ENCODE measurements at places on chromosomes 1 and 21. TPM values are rescaled to one million over a fixed set of nuclear protein-coding genes. Genes with fewer than 3 reads are reported as not detected.
A peak's percentile ranks its signal among the peaks of the same experiment; 100 is the strongest.

DNA sequence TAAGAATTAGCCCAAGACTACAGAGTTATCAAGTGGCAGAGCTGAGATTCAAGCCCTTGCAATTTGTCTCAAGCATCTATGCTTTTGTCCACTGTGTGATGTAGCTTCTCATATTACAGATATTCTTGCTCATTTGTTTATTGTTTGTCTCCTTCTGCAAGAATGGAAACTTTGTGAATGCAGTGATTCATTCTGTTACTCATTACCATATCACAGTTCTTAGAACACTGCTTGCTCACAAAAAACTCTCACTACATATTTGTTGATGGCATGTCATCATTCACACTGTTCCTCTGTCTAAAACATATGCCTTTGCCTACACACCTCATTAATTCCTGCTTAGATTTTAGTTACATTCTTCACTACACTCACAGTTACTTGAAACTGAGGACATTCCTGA, 1198.9 kb downstream of the PLA2G4A start:
- H3K27ac ChIP-seq = no peak overlapping the region
- H3K36me3 ChIP-seq = no peaks in the 10 kb centered on the region
- peak; percentile 97 for DNase-seq
- H3K4me1 ChIP-seq = peaks cover 4% of the 10 kb centered on the region

DNA sequence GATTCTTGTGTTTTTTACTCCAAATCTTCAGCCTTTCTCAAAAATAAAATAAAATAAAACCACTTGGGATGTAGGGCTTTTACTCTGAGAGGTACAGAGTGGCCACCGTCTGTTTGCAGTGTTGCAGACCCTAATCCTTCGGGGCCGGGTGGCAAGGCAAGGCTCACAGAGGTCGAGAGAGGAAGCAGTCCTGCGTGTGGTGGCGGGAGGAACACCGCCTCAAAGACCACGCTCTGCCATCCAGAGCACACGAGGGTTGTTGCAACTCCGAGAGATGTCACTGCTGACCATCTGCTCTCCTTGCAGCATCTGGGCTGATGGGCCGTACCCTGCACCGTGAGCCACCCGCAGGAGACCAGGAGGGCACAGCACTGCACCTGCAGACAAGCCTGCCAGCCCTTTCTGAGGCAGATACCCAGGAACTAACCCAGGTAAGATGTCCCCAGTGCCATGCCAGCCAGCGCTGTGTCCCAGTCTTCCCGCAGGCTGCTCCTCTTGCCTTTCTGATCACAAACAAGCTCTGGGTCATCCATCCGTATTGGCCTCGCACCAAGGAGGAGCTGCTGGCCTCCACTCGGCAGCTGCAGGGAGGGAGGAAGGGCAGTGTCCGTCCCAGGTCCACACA, 31.5 kb downstream of the SNAP47 start:
- H3K4me1 ChIP-seq = peaks cover 13% of the 10 kb centered on the region
- no peak for DNase-seq
- no peak overlapping the region for H3K27ac ChIP-seq
- H3K27me3 ChIP-seq = no peaks in the 10 kb centered on the region
- H3K36me3 ChIP-seq = peaks cover 32% of the 10 kb centered on the region

DNA sequence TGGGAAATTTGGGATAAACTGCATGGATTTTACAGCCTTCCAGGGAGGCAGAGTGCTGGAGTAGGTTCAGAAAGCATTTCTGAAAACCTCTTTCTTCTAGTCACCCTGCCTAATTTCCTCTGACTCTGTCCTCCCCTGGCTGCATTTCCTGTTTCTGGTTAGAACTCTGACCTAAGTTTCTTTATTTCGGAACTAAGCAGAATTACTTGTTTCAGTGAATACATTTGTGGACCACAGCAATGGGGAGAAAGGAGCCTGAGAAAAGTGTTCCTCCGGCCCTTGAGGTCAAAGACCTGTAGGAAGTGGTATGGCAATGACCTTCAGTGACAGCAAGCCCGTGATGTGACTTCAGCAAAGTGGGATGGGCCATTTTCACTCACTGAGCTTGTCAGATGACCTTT, 173.4 kb upstream of the RUNX1 start:
- H3K27ac ChIP-seq = no peak overlapping the region
- H3K4me1 ChIP-seq = peaks cover 15% of the 10 kb centered on the region
- H3K36me3 ChIP-seq = no peaks in the 10 kb centered on the region
- H3K4me3 ChIP-seq = no peak overlapping the region
- DNase-seq = no peak
- no peaks in the 10 kb centered on the region for H3K27me3 ChIP-seq

DNA sequence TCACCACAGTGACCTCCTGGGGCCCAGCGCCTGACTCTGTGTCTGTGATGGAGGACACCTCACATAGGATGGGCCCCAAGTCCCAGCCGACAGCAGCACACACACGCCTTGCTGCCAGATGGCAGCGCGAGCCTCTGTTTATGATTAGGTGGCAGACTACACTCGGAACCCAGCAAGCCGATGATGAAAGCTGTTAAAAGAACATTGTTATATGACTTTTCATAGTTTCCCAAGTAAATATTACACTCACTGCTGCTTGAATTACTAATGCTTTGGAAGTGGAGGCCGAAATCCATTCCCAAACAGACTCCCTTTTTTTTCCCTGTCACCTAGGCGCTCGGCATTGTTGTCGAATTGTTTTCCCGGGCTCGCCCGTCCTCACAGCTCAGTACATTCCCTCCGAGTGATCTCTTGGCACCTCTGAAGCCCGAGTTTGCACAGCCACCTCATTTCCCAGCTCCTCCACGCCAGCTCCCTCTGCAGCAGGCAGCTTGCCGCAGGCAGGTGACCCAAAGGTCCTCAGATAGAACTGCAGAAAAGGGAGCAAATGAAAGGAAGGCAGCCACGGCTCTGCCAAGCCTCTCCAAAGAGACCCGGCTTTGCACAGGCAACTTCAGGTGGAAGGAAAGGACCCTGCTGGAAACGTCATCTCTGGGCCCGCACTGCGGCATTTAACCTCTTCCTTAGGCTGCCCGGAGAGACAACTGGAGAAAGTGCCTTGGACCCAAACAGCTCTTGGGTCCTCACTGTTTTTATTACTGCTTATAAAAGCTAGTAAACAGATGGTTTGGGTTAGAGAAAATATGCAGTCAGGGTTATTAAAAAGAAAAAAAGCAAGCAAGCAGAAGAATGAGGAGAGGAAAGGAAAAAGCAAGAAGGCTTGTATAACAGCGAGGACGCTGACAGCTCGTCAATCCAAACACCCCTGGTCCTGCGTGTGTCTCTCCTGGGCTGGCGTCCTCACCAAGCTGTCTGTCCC, 72.2 kb upstream of the SLC25A33 start:
- H3K27ac ChIP-seq = no peak overlapping the region
- H3K27me3 ChIP-seq = peaks cover 16% of the 10 kb centered on the region
- peaks cover 6% of the 10 kb centered on the region for H3K4me1 ChIP-seq
- H3K4me3 ChIP-seq = no peak overlapping the region
- peak; percentile 10 for DNase-seq

Gene S100A4
- total RNA-seq = 7.5 TPM

Gene DCDC2B
- not detected for total RNA-seq

Gene GPBP1L1
- 57.4 TPM for total RNA-seq
